Activated CD8-positive, alpha-beta memory T cell treated with anti-CD3 and anti-CD28 coated beads for 24 hours (primary cell): ENCODE measurements at places on chromosomes 6 and 20.
A peak's percentile ranks its signal among the peaks of the same experiment; 100 is the strongest.

DNA sequence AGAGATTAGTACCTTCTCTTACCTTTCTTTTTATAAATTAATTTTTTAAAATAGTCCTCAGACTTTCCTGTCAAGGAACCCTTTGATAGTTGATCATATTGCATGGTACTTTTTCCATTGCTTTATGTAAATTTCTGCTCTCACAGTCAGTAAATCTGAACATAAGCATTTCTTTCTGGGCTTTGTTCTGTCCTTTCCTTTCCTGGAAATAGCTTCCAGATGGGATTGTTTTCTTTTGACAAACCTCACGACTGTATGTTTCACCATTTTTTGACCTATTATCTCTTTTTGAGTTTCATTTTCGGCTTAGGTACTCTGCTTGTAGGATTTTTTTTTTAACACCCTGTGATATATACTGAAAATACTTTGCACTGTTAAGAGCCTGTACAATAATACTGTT, 32.6 kb downstream of the UTRN start:
- DNase-seq, result no peak

DNA sequence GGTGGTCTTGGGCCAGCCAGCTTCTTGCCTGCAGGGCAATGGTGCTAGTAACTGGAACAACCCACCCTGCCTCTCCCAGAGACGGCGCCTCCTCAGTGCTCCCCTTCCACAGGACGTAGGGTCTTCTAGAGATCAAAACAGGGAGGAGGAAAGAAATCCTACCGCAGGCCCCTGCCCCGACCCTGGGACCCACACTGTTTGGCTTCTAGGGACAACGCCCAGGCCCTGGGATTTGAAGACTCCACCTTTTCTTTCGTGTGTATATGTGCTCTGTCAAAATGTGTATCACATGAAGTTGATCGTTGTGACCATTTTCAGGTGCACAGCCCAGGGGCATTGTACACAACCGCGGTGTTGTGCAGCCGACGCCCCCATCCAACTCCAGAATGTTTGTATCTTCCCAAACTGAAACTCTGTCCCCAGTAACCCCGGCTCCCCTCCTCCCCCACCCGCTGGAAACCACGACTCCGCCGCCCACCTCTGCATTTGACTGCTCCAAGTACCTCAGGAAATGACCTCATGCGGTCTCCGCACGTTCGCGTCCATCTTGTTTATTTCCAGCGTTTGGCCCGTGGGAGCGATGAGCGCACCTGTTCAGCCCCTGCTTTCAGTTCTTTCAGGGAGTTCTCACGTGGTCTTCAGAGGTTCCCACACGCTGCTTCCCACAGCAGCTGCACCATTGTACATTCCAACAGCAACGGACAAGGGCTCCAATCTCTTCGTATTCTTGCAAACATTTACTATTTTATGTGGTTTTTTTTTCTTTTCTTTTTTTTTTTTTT, 3.4 kb upstream of the BHLHE23 start:
- DNase-seq, result peak; percentile 83

DNA sequence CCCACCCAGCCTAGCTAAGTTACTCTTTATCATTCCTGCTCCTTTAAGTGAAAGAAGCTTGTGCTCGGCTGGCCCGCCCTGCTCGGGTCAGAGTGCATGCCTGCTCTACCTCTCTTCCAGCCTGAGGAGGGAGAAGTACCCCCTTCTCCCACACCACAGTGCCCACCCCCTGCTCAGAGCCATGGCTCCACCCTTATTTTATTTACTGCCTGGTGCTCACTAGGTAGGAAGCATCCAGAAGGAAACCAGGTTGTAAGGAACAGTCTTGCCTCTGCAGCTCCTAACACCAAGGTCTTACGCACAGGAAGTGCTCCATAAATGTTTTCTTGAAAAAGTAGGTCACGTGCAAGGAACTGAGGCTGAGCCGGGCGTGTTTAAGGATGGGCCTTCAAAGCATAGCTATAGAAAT, 105.7 kb upstream of the SNX9 start:
- no peak for DNase-seq

GRCh38 chr6:11702500-11703130, 76.0 kb downstream of the ADTRP start:
- no peak for DNase-seq

DNA sequence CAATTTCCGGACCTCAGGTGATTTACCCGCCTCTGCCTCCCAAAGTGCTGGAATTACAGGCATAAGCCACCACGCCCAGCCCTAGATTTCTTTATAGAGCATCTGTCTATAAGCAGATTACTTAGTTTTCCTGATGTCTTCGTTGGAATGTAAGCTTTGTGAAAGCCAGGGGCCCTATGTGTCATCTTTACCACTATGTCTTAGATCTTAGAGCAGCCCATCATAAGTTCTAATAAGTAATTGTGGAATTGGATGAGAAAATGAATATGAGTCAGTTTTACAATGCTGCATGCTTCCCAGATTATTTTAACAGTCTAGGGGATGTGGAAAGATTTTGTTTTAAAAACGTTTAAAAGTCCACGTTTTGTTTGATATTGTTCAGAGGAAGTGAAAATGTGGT, 9.1 kb upstream of the ZBTB2 start:
- no peak for DNase-seq

DNA sequence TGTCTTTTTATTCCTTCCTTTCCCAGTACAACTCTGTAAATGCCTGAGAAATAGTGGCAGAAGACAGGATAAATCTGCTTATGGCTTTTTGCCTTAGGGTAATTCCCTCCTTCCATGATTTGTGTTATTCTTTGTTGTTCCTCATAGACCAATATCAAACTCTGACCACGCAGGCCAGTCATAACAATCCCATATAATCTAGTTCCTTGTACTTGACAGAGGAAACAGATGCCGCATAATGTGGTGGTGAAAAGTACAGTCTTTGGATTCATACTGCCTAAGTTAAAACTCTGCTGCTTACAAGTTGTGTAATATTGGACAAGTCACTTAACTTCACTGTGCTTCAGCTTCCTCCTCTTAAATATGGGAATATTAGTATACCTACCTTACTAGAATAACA, 8.2 kb upstream of the BAG2 start:
- DNase-seq, result no peak

GRCh38 chr6:4008324-4009047, 70.5 kb downstream of the FAM217A start:
- DNase-seq, result no peak

GRCh38 chr6:3748208-3749066, 3.1 kb downstream of the PXDC1 start:
- no peak for DNase-seq
